ENCODE measurements at places on chromosomes 12 and 14.
A peak's percentile ranks its signal among the peaks of the same experiment; 100 is the strongest.

DNA sequence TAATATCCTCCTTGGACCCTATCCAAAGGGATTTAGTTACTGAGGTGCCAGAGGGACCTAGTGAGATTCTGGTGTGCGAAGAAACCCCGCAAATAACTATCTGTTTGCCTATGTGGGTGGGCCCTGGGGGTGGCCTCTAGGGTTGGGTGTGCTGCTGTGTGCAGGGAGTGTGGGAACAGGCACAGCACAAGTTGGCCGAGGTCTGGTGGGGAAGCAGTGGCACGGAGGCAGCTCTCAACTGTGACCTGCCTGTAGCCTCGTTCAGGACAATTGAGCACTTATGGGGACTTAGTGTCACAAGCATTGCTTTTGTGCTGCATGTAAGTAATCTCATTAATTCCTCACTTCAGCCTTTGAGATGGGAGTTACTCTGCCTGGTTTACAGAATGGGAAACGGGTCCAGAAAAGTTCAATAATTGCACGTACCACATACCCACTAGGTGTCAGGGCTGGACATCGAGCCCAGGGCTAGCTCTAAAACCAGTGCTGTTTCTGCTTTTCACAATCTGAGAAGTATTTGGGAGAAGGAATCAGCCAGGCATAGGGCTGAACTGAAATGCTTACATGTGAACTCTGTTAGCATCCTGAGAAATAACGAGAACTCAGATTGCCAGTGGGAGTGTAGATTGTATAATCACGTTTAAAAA lies 58.8 kb downstream of the TECPR2 start:
- DNase-seq: no peak

- DNase-seq: no peak
These were observed 539.7 kb downstream of the SNAPC1 start for GRCh38 chr14:62301911-62302310.

DNA sequence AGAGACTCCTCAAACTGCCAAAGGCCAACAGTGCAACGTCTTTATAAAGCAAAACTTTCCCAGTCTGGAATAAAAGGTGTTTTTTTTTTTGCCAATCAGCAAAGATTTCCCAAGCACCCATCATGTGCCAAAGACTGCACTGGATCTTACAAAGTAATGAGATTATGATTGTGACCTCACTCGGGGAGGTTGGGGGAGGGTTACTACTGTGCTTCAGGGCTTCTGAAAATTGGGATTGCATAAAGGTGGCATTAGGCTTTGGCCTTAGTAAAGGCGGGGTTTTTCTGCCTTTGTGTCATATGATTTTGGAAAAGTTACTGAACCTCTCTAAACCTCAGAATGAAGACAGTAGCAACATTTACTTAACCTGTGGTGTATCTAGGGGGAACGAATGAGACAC lies 233.8 kb downstream of the DACT1 start:
- no peak for DNase-seq

- no peak for DNase-seq
These were observed 96.1 kb downstream of the PLXNC1 start for GRCh38 chr12:94244165-94245133.

DNA sequence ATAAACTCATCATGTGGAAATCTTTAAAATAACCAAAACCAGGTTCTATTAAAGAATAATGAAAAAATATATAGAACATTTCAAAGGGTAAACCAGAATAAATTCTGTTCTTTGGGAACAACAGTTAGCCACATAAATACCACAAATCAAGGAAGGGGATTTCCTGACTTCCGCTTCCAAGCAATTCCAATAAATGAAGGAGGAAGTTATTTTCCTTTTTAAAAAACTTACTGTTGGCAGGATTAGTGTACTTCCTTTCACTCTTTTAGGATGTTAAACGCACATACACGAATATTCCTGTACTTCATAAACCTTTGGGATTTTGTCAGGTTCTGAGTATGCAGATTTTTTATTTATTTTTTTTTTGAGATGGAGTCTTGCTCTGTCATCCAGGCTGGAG lies 13.7 kb upstream of the LIMA1 start:
- DNase-seq: no peak

GRCh38 chr14:35336494-35337268 lies 44.5 kb downstream of the PSMA6 start:
- no peak for DNase-seq

DNA sequence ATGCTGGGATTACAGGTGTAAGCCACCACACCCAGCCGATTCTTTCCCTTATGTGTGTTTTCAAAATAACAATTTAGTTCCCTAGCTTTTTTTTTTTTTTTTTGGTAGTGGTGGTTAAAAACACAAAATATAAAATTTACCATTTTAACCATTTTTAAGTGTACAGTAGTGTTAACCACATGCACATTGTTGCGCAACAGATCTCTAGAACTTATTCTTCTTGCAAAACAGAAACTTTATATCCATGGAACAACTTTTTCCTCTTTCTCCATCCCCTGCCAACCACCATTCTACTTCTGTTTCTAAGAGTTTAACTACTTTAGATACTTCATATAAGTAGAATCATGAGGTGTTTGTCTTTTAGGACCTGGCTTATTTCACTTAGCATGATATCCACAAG lies 1.1 kb upstream of the NDUFA12 start:
- DNase-seq: no peak

DNA sequence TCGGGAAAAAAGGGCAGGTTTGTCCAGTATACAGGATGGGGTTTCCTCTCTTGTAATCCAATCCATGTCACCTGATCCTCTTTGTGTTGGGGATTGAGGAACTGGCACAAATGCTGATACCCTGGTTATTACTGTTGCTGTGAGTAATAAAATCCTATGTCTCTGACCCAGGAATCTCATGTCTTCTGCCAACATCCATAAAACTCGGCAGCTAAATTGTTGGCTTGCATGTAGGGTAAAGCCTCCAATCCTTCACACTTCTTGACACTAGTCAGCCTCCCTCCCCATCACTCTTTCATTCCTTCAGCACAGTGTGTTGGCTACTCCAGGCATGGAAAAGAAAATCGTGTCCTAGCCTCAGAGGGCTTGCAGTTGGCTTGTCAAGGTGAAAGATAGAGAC lies 9.2 kb upstream of the NOS1 start:
- no peak for DNase-seq

DNA sequence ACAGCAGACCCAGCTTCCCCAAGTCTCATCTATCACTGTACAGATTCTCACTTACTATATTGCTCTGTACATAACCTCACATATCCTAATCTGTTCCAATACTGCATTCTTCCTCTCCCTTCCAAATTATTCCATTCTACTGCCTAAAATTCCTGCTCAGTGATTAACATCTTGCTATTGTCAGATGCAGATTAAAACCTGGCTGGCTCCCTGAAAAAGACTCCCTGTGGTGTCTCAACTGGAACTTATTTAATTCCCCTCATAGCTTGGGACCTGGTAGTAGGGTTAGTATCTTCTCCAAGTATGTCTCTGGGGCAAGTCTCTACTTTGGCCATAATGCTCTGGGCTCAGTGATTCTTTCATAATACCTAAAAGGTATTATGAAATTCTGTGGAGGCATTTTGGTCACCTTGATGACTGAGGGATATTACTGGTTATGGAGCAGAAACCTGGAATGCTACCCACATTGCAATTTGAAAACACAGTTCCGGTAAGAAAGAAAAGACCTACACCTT lies 55.8 kb downstream of the PAWR start:
- DNase-seq: no peak

DNA sequence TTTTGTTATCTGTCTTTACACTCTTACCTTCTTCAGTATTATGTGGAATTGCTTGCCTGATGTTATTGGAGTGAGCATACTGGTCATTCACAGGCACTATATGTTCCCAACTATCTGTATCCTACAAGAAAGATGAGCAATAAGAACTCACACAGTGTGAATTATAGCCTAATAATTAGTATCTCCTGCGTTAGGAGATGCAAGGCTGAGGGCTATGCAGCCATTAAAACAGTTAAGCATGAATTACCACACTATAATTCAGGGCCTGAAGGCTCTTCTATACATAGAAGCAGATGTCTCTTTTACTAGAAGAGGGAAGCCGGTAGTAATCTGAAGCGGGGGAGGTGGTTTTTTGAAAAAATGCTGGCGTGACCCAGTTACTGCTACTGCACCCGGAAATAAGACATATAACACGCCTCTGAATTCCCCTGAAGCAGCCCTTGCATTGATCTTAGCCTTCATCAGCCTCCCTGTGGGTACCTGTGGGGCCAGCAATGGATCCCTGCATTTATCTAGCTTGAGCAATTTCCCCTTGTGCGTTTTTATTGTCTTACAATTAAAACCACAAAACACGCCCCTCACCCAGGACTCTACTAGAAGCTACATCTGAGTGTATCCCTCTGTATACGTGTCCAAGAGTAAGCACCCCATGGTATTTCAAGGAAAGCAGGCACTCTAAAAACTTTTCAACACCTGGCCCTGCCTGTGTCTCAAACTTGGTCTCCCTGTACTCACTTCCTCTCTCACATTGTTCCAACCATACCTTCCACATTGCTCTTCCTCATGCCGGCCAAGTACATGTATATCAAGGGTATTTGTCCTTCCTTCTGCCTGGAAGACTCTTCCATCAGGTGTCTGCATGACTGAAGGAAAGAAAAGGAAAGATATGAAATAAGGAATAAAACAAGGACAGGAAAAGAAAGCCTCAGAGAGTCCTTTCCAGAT lies 210.9 kb upstream of the ARID2 start:
- no peak for DNase-seq

- DNase-seq: no peak
These were observed 20.6 kb upstream of the MYL2 start for GRCh38 chr12:110940933-110941332.

DNA sequence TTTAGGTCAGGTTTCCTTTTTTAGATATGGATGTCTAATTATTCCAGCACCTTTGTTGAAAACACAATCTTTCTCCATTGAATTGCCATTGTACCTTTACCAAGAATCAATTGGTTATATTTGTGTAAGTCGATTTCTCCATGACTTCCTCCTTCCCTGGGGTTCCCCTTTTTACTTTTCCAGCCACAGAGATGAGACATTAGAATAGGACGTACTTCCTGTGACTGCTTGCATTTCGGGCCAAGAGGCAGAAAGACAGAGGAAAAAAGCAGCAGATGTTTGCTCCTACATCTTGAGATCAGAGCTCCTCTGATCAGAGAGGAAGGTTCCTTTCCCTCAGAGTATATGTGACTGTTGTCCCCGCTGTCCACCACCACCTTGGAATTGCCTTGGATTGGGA lies 453.7 kb upstream of the RGS6 start:
- no peak for DNase-seq

DNA sequence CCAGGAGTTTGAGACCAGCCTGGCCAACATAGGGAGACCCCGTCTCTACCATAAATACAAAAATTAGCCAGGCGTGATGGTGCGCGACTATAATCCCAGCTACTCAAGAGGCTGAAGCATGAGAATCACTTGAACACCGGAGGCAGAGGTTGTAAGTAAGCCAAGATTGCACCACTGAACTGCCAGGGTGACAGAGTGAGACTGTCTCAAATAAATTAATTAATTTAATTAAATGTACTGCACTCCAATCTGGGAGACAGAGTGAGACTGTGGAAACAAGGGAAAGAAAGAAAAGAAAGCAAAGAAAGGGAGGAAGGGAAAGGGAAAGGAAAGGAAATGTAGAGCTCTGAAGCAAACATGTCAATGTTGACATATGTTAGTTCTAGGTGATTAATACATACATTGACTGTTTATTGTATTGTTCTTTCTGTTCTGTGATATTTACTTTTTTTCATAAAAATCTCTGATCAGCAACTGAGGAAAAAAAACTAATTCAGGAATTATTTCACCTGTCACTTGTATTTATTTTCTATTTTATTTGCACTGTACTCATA lies 99.6 kb downstream of the DENND5B start:
- no peak for DNase-seq

- no peak for DNase-seq
These were observed 30.4 kb downstream of the KANSL2 start for GRCh38 chr12:48651681-48652080.

DNA sequence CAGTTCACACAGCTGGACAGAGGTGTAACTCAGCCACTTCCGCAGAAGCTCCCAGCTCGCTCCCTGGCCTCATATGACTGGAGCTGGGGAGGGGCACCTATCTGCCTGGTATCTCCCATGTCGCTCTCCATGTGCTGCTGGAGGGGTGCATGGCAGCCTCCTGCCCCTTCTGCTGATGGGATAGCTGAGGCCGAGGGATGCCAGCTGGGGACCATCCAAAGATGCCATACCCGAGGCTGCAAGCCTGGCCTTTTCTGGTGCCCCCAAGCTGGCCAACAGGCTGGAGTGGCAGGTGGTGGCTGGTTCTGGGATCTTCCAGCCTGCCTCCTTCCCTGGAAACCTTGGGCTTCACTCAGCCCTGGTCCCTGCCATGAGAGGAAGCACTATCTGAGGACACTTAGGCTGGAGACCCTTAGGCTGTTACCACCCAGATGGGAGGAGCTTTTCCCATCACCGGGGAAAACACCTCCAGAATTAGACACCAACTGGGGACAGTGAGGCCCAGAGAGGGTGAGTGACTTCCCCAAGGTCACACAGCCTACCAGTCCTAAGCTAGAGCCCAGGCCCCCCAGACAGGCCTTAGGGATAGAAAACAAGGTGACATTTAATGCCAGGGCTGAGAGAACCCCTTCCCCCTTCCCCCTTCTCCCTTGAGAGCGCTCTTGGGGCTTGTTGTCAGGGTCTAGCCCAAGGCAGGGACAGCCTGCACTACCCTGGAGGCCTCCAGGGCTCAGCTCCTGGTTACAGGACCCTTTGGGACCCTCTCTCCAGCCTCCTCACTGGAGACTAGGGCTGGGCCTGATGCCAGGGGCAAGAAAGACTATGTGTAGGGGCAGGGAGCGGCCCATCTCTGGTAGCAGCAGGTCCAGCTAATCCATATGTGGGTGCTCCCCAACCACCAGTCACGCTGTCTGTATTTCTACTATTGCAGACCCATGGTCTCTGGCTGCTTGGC lies 7.1 kb downstream of the DTX1 start:
- no peak for DNase-seq

DNA sequence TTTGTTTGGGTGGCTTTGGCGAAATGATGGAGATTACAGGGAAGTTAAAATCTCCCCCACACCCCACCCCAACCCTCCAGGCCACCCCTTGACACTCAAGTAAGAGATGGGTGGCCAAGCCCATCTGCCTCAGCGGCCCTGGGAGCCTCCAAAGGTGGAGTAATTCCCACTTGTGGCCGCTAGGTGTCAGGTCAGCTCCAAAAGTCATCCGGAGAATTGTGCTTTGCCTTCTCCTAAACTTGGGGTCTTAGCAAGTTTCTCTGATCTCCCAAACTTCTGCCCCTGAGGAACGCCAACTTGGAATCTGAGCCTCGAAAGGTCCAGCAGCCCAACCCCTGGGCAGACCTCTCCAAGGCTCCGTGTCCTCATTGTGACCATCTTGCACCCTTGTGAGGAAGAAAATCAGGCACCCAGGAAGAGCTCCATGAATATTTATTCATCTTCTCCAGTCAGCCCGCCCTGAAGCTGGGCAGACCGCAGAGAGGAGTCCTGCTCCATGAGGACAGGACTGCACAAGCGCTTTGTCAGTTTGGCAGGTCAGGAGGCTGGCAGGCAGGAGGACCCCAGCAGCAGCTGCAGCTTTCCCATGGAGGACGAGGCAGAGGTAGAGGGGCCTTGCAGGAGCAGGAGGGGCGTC lies 46.7 kb downstream of the LRRC74A start:
- DNase-seq: peak; percentile 23
